ENCODE measurements at places on chromosomes 16 and 17.

DNA sequence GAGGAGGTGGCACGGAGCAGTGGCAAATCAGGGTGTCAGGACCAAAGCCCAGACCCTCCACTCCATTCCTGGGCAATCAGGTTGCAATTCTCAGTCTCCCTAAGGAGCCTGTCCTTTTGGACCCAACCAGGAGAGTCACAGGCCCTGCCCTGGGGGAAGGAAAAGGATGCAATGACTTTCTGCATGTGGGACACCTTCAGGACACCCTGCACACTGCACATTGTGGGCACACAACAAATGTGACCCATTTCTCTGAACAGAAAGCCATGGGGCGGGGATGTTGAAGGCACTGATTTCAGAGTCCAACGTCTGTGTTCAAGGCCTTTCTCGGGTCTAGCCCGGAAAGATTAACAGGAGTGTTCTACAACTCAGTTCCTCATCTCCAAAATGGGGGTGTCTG lies 286.2 kb upstream of the FOXF1 start:
- no peak for DNase-seq

GRCh38 chr16:23348579-23349469 lies 46.7 kb downstream of the SCNN1B start:
- DNase-seq, result no peak

- DNase-seq, result no peak
Measured at GRCh38 chr17:42537156-42537805, 1.2 kb downstream of the NAGLU start.

DNA sequence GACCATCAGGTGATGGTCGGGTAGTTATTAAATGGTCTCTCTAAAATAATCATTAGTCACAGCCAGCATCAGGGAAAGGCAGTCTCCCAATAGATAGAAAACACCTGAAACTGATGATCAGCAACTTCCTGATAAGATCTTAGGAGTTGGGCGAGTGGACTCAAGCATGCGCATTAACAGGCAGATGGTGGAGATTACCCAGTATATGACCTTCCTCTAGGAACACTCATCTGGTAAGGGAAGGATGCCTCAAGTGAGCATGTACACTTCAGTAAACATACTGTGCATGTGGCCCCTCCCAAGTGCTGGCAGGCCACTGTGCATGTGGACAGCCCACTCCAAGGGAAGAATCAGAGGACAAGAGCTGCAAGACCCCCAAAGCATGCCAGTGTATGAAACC lies 105.9 kb downstream of the ABCC12 start:
- DNase-seq, result no peak

DNA sequence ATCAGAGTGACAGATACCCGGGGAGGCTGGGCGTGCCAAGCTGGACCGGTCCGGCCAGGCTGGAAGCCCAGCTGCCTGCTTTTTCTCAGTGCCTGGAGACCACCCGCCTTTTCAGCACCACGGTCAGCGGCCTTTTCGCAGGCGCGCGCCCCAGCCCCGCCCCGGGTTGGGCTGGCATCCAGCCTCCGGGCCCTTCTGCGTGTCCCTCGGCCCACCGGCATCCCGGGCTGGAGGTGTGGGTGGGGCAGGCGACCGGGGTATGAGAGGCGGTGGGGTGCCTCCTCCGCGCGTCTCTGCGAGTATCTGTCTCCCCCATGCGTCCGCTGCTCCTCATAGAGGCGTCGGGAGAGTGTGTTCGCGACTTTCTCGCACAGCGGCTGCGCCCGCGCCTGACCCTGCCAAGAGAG lies 102.5 kb downstream of the MRM1 start:
- no peak for DNase-seq

GRCh38 chr16:68991075-68991474 lies 114.4 kb upstream of the HAS3 start:
- DNase-seq, result no peak

GRCh38 chr16:31395647-31396046 lies 2.5 kb downstream of the ITGAD start:
- peak; percentile 44 for DNase-seq

GRCh38 chr17:66432996-66433551 lies 130.7 kb downstream of the PRKCA start:
- DNase-seq, result peak; percentile 48

DNA sequence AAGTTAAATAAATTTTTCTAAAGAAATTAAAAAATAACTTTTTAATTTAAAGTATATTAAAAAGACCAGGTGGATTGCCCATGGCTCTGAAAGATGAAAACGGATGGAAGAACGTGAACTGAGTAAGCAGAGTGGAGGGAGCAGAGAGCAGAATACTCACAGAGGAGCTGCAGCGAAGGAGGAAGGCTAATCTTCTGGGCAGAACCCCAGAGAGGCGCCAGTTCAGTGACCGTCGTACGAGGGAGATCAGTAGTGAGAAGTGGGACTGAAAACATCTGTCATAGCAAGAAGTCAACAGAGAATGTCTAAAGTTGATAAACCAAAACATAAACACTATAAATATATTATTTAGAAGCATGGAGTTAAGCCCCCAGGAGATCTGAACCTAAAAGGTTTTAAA lies 34.9 kb downstream of the UBE2G1 start:
- DNase-seq, result no peak
